ENCODE measurements at places on chromosomes 5 and 9. TPM values are rescaled to one million over a fixed set of nuclear protein-coding genes. Genes with fewer than 3 reads are reported as not detected.

Gene C8G
- total RNA-seq = not detected

Gene LRRC14B
- total RNA-seq = not detected

Gene PLAC8L1
- total RNA-seq = not detected

Gene PCDHGB5
- total RNA-seq = 21.7 TPM

Gene THBS4
- total RNA-seq = 0.16 TPM

Gene IL33
- 185 TPM for total RNA-seq

Gene CDKN2A
- total RNA-seq = 8.7 TPM

Gene FAM221B
- not detected for total RNA-seq

Gene ENHO
- not detected for total RNA-seq

Gene SPARC
- 3,236 TPM for total RNA-seq

Gene MLANA
- total RNA-seq = not detected

Gene SLC45A2
- total RNA-seq = not detected

Gene JMY
- total RNA-seq = 8.8 TPM

Gene HRCT1
- 1.4 TPM for total RNA-seq

Gene KIF24
- total RNA-seq = 2.8 TPM

Gene NIM1K
- 1.1 TPM for total RNA-seq

Gene PCDHB9
- total RNA-seq = not detected

Gene KIF12
- not detected for total RNA-seq

Gene SNCB
- total RNA-seq = not detected

Gene GALNT12
- 0.54 TPM for total RNA-seq

Gene GFPT2
- 57.0 TPM for total RNA-seq

Gene PCDHB4
- 0.18 TPM for total RNA-seq

Gene CNTNAP3B
- 4.5 TPM for total RNA-seq

Gene ARPC5L
- total RNA-seq = 19.8 TPM

Gene FKBP15
- total RNA-seq = 14.6 TPM

Gene PPP1R26
- total RNA-seq = 7.6 TPM
